ENCODE measurements at places on chromosomes 3 and 15. TPM values are rescaled to one million over a fixed set of nuclear protein-coding genes. Genes with fewer than 3 reads are reported as not detected.

ZNF717 gene
- total RNA-seq, result 5.6 TPM

CCR1 gene
- 1.6 TPM for total RNA-seq

GRCh38 chr15:48930735-48931134 lies 33.0 kb downstream of the SHC4 start:
- no peak for DNase-seq

DNA sequence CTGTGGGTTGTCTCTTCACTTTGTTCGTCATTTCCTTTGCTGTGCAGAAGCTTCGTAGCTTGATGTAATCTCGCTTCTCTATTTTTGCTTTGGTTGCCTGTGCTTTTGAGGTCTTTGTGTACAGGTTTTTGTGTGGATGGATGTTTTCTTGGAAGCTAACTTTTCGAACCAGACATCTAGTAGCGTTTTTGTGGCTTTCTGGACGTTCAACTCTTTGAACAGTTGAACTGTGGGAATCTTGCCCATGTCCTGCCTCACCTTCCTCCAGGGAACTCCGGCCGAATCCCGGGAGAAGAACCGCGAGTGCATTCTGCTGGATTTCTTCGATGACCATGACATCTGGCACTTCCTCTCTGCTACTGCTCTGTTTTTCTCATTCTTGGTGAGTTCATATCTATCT lies 70.6 kb downstream of the USF3 start:
- DNase-seq, result no peak

DNA sequence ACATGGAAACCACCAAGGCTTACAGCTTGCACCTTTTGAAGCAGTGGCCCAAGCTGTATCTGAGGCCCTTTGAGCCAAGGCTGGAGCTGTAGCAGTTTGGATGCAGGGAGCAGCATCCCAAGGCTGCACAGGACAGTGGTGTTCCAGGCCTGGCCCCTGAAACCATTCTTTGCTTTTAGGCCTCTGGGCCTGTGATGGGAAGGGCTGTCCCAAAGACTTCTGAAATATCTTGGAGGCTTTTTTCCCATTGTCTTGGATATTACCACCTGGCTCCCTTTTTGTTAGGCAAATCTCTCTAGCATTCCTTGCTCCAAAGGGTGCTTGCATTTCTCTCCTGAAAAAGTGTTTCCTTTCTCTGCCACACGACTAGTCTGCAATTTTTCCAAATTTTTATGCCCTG lies 302.8 kb upstream of the MDFIC2 start:
- no peak for DNase-seq

DNA sequence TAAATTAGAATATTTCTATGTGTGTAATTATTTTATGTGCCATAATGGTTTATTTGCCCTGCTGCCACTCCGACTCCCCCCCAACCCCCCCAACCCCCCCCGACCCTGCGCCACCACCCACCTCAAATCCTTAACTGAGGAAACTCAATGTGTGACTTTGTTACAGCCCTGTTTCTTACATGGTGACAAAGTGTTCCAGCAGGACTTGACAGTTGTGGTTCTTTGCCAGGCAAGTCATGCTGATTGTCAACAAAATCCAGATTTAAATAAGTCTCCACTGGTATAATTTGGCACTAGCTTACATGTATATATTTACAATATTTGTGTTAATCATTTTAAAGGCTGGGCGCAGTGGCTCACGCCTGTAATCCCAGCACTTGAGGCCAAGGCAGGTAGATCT lies 7.7 kb downstream of the EBLN2 start:
- no peak for DNase-seq

GRCh38 chr15:87433871-87434270 lies 822.7 kb downstream of the NTRK3 start:
- no peak for DNase-seq

GABRB3 gene
- 2.7 TPM for total RNA-seq

MGLL gene
- total RNA-seq, result 124 TPM

Measured in right lobe of liver (tissue), 6 donors.